Inflammatory macrophage treated with lipopolysaccharide for 4 hours (primary cell): ENCODE measurements at places on chromosomes 7 and 10.
A peak's percentile ranks its signal among the peaks of the same experiment; 100 is the strongest.

DNA sequence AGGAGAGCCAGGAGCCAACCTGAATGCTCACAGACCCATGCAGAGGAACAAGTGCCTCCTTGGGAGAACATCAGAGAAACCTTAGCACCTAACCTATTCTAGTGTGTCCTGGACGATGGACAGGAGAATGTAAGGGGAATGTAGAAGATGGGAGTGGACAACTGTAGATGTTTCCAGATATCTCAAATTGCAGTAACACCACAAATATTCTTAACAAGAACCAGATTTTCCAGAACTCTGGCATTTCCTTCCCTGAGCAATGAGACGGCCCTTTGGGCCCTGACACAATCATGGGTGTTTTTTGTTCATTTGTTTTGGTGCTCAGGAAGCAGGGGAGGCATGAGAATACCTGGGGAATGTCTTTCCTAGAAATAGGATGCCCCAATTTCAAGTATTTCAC lies 196.1 kb upstream of the PRSS1 start:
- DNase-seq, result no peak

DNA sequence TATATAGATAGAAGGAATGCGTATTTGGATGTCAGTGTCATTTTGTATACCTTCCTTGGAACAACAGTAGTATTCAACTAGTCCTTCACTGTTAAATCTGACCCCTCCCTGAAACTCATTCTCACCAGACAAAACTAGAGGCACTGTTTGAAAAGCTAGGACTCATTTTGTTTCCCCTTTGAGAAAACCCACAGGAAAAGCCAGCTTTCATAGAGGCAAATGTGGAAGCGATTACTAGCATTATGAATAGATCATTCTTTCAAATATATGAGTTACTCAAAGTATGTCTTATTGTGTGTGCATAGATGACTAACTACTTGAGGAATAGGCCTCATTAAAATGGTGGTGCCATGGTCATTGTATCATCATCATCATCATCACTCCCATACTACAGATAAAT lies 1.9 kb upstream of the ASB15 start:
- DNase-seq, result no peak

DNA sequence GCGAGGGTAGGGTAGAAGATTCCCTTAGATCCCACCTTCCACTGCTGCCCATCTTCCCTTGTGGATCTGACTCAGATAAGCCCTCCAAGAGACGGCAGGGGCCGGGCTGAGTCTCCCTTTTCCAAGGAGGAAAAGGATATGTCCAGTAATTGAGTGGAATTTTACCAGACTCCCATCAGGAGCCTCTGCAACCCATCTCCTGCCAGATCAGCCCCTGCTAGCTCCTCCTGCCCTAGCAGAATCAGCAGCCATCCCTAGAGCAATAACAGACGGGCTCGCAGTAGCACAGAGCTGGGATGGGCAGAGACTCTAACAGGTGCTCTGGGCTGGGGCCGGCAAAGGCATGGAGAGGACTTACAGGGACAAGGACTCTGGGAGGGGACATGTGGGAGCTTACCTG lies 73.5 kb downstream of the C10orf105 start:
- DNase-seq, result no peak

GRCh38 chr7:23462846-23463245 lies 7.4 kb downstream of the IGF2BP3 start:
- DNase-seq, result peak; percentile 29

- DNase-seq, result no peak
These were observed 142.5 kb downstream of the WDR37 start for GRCh38 chr10:1198453-1199344.

DNA sequence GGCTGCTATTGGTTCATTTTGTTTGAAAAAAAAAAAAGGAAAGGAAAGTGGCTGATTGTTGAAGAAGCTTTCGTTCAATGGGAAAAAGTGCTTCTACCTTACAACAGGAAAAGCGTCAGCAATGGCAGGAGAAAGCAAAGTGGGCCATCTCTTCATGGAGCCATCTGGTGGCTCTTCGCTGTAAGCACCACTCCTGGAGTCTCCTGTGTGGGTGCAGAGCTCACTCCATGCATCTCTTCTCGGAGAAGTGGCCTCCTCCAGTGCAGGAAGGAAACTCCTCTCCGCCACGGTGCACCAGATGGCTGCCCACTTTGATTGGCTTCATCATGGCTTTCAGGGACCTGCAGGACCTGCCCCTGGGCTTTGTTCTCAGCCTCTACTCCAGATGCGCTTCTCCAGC lies 250.9 kb downstream of the PTEN start:
- DNase-seq, result peak; percentile 80

GRCh38 chr10:96833220-96834001 lies 1.3 kb downstream of the LCOR start:
- DNase-seq, result peak; percentile 45

DNA sequence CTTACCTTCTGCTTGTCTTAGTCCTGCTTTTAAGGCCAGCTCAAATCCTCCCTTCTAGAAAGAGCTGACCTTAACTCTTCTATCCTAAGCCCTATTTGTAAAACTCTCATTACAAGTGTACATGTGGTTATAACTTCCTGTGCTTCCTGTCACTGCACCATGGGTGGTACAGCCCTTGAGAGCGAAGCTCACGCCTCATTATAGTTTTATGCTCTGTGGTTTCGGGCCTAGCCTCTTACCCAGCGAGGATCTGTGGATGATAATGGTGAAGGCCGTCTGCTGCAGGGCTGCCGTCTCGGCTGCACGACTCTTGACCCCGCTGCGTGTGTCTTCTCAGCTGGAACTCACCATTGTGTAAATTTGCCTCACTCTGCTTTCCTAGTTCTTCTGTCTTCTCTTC lies 74.6 kb downstream of the CUL1 start:
- no peak for DNase-seq

DNA sequence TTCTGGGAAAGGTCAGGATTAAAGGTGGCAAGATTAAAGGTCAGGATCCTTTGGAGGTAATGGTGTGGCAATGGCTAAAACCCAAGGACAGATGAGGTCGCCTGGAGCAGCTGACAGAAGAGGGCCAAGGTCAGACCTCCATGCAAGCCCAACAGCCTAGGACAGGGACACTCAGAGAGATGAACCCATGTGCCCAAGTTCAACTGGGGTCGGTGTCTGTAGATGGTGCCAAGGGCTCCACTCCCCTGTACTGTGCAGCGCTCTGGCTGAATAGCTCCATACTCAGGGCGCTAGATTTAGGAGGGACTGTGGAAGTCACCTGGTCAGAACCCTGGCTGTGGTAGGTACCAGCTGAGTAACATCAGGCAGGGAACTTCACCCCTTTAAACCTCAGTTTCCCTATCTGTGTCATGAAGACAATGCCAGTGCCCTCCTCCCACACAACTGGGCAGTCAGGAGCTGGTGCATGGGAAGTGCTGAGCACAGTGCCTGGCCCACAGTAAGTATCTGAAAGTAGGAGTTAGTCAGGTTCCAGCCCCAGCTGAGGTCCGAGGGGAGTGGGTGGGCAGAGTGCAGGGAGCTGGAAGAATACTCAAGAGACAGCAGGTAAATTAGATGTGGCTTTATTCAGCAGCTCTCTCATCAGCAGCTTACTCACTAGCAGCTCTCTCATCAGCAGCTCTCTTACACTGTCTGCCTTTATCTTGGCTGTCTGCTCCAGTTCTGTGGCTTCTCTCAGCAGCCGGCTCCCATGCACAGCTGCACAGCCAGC lies 327.1 kb downstream of the GLRX3 start:
- DNase-seq, result no peak

GRCh38 chr10:14727465-14727864 lies 47.2 kb downstream of the FAM107B start:
- peak; percentile 64 for DNase-seq

- DNase-seq, result no peak
These were observed 77.6 kb downstream of the SEC23IP start for GRCh38 chr10:119970107-119970506.

DNA sequence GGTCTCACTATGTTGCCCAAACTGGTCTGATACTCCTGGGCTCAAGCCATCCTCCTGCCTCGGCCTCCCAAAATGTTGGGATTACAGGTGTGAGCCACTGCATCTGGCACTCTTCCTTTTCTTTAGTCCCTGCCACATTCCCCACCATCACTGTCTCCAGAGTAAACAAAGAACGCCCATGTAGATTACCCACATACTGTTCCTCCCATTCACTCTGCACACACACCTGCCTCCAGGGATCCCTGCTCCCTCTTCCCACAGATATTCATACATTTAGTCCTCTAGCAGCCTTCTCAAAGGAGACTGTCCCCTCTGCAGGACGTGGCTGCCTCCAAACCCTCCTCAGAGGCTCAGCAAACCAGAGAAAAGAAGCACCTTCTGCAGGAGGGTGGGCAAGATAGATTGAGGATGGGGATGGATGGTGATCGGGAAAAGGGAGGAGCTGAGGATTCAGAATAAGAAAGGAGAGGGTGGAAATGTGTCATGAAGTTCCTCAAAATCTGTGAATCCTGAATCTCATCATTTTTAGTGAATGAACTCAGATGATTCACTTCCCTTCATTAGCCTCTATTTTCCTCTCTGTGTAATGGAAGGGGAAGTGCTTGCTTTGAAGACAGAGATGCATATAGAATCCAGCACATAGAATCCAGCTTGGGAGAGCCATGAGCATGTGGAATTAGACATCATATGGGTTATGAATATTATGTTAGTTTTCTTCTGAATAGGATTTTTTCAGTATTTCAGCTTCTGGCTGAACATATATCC lies 5.5 kb upstream of the PLAU start:
- DNase-seq, result peak; percentile 88

DNA sequence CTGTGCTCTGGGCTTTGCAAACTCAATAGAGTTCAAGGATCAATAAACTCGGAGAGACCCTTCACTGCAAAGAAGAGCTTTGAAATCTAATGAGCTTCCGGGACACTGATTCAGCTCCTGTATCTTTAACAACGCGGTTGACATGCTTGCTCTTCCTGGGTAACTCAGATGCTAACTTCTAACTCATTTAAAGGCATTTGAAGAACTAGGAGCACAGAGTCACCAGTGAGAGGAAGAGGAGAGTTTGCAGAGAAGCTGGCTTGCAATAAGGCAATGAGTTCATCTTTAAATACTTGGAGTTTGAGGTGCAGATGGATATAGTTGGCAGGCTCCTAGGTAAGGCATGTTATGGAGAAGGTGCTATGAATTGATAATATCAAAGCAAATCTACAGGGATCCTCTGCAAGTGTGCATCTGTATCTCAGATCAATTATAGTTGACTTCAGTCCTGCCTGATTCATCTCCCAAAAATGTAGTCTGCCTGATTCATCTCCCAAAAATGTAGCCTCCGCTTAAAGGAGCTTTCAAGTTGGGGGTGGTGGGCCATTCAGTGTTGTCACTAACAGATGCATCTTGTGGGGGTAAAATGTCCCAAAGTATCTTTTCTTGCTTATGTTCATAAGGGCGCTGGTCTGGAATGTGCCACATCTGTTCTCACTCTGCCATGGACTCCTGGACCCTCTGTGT lies 182.5 kb upstream of the PRSS58 start:
- no peak for DNase-seq

DNA sequence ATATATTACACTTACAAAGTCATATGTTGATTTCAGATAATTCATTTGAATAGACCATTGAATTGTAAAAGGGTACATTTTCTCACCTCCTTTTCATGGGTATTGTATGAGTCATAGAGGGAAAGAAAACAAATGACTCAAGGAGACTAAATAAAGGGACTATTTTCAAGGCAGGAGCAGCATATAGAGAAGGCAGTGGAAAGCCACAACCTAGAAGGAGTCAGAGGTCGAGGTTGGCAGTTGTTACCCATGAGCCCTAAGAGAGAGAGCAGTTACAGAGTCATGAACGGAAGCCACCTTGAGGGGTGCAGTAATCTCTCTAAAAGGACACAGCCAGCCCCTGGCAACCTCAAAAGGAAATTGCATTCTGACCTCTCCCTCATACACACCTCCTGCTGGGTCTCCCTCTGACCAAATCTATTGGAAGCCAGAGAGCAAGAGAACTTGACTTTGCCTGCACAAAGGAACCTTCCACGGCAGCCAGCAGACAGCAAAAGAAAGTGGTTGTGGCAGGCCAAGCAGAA lies 137.9 kb downstream of the GRM8 start:
- no peak for DNase-seq

- no peak for DNase-seq
These were observed 298.9 kb downstream of the TCERG1L start for GRCh38 chr10:131012641-131012985.

DNA sequence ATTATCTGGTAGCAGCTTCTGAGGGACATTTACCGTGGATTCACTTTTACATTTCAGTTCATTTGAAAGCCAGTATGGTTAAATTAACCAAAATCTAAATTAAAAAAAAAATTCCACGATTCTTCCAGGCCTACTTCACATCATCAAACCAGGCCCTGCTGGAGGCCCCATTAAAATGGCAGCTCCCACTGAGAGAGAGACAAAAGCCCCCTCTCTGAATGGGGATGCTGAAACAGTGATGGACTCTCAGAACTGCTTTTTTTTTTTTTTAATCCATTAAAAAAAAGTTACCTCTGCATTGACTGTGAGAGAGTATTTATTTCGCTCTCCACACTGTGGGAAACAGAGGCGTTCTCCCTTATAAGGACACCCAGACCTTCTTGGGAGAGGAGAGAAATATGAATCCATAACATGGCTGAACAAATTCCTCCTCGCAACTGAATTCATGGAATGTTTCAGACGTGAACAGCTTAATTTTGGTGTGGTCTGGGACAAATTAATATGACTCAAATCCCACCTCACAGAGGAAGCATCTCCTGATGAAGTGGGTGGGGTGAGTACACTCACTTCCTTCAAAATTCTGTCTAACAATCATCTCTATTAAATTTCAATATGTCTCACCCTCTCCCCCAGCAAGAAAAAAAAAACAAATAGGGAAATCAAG lies 73.5 kb downstream of the SAMD9 start:
- DNase-seq, result no peak

- no peak for DNase-seq
These were observed 19.1 kb upstream of the OGDHL start for GRCh38 chr10:49781247-49781646.

- no peak for DNase-seq
These were observed 140.4 kb downstream of the NRF1 start for GRCh38 chr7:129751916-129752315.

DNA sequence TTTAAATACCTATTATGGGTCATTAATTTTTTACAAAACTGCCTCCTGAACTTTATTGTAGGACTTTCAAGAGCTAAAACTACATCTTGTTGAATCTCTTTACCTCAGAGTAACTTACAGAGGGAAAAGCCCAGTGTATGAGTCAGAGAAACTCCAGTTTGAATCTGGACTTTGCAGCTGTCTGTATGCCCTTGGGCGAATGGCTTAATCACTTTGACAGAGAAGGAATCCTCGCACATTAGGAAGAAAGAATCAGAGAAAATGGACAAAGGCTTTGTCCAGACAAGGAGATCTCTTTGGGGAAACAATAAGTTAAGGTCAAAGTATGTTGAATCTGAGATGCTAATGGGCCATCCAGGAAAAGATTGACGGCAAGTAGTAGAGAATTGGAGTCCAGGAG lies 484.2 kb upstream of the CELF2 start:
- no peak for DNase-seq
